ENCODE measurements at places on chromosomes 1 and 21. TPM values are rescaled to one million over a fixed set of nuclear protein-coding genes. Genes with fewer than 3 reads are reported as not detected.

PPIH gene
- 62.7 TPM for total RNA-seq

ACTN2 gene
- total RNA-seq: 0.02 TPM

PLEKHA6 gene
- 22.2 TPM for total RNA-seq

MYOC gene
- not detected for total RNA-seq

RCSD1 gene
- total RNA-seq: 0.13 TPM

MYBPH gene
- not detected for total RNA-seq

RIMKLA gene
- 1.1 TPM for total RNA-seq

DIO1 gene
- not detected for total RNA-seq

NEGR1 gene
- total RNA-seq: not detected

CLCC1 gene
- 16.1 TPM for total RNA-seq

S100A8 gene
- not detected for total RNA-seq

CTH gene
- 1.5 TPM for total RNA-seq

TMEM79 gene
- total RNA-seq: 7.7 TPM

PCP4L1 gene
- 0.09 TPM for total RNA-seq

CASQ2 gene
- not detected for total RNA-seq

USH2A gene
- not detected for total RNA-seq

C4BPA gene
- total RNA-seq: 0.55 TPM

CD2 gene
- not detected for total RNA-seq

IKBKE gene
- total RNA-seq: 8.0 TPM

SGIP1 gene
- not detected for total RNA-seq

TIAM1 gene
- total RNA-seq: 0.33 TPM

HUNK gene
- total RNA-seq: 1.7 TPM

GON4L gene
- 14.4 TPM for total RNA-seq

FCGR3A gene
- not detected for total RNA-seq

PTGS2 gene
- 9.0 TPM for total RNA-seq

CYP2J2 gene
- total RNA-seq: 0.06 TPM

TRPM2 gene
- total RNA-seq: 9.3 TPM

ZNF326 gene
- total RNA-seq: 20.0 TPM

IRF6 gene
- 0.10 TPM for total RNA-seq

HORMAD1 gene
- total RNA-seq: 8.1 TPM

HCN3 gene
- total RNA-seq: 4.8 TPM

GLIS1 gene
- total RNA-seq: not detected

GREM2 gene
- total RNA-seq: 0.22 TPM

TFAP2E gene
- total RNA-seq: 0.55 TPM

OR2L2 gene
- 0.02 TPM for total RNA-seq

SYT11 gene
- total RNA-seq: 1.3 TPM

PTPRF gene
- 92.7 TPM for total RNA-seq

NUAK2 gene
- 31.2 TPM for total RNA-seq

C1orf141 gene
- not detected for total RNA-seq

E2F2 gene
- 2.9 TPM for total RNA-seq

NCF2 gene
- total RNA-seq: 2.9 TPM

RPL22 gene
- total RNA-seq: 335 TPM

TBX15 gene
- total RNA-seq: 0.10 TPM

ALPL gene
- total RNA-seq: 0.25 TPM

TMEM269 gene
- total RNA-seq: 0.18 TPM

CHRM3 gene
- total RNA-seq: 0.06 TPM

C2CD4D gene
- not detected for total RNA-seq

HHAT gene
- 2.2 TPM for total RNA-seq

APOBEC4 gene
- not detected for total RNA-seq

ADGRB2 gene
- 8.5 TPM for total RNA-seq

LRRC71 gene
- total RNA-seq: 0.33 TPM

VAV3 gene
- 1.3 TPM for total RNA-seq

SLAMF9 gene
- total RNA-seq: 0.40 TPM

Data from A549 treated with RU486 at 1 μM for 4 hours (cell line).